ENCODE measurements at places on chromosomes 13 and 19.

- DNase-seq = peak; percentile 43
Measured at GRCh38 chr19:44988896-44989556, 12.2 kb upstream of the RELB start.

GRCh38 chr13:39945226-39945625, 289.8 kb downstream of the COG6 start:
- no peak for DNase-seq

DNA sequence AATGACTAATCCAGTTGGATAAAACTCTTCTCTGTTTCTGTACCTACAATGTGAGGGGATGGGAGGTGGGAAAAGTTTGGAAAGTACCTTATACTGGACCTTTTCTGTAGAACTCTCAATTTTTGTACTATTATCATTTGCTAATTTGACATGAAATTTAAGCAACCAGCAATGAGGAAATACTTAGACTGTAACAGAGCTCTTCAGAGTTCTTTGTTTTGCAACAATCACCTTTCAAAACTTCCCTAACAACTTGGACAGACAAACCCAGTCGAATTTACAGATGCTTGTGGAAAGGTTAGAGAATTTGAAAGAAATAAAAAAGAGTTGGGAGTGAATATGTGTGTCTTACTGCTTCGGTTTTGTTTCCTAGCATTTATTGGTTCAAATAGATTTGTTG, 16.8 kb downstream of the KBTBD7 start:
- DNase-seq = no peak

GRCh38 chr13:21383090-21383489, 76.0 kb downstream of the ZDHHC20 start:
- no peak for DNase-seq

- no peak for DNase-seq
Measured at GRCh38 chr13:43094901-43095300, 71.5 kb downstream of the DNAJC15 start.

DNA sequence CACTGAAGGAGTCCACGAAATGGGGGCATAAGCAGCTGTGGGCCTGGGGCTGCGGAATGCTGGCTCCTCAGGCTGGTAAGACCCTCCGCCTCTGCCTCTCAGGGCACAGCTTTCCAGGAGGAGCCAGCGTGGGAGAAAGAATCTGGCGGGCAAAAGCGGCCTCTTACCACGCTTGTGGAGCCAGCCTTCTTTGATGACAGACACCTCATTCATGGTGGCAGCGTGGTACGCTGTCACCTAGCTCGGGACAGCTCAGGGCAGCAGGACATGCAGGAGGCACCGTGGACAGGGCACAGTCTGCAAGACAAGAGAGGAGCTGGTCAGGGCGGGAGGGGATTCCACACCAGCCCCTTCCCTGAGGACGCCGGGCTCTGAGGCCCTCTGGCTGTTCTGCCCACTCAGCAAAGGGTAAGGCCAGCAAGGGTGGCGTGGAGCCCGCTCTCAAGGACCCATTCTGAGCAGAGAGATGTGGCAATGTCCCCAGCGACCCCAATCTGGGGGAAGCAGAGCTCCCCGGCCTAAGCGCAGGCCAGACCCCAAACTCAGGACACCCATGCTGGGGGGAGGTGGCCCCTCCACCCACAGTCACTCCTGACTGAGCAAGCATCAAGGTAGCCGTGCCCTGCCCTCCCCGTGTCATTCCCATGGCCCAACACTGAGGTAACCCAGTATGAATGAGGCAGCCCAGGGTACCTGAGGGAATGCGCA, 19.9 kb downstream of the AKT2 start:
- DNase-seq = no peak

DNA sequence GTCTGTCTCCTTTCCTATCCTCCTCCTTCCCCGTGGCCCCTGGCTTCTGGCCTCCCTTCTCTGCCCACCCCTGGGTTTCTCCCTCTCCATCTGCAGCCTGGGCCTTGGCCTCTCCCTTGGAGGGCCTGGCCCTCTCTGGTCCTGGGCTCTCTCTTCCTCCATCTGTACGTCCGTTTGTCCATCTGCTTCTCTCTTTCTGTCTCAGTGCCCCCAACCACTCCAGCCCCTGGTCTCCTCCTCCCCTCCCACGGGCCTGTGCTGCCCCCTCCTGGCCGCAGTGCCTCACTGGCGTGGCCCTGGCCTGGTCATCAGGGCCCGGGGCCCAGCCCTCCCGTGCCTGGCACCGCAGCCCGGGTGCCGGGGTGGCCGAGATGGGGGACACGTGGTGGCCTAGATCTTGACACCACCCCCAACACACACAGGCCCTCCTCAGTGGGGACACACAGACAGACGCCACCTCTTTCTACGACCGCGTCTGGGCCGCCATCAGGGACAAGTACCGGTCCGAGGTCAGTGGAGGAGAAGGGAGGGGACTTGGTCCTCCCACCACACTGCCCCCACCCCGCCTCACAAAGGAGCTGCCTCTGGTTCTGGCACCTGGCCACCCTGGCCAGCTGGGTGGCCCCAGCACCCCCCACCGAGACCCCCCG, 11.3 kb downstream of the PRKCSH start:
- DNase-seq = peak; percentile 29

- no peak for DNase-seq
Measured at GRCh38 chr19:16089010-16089846, 12.9 kb downstream of the TPM4 start.
